ENCODE measurements at places on chromosomes 7 and 10.

DNA sequence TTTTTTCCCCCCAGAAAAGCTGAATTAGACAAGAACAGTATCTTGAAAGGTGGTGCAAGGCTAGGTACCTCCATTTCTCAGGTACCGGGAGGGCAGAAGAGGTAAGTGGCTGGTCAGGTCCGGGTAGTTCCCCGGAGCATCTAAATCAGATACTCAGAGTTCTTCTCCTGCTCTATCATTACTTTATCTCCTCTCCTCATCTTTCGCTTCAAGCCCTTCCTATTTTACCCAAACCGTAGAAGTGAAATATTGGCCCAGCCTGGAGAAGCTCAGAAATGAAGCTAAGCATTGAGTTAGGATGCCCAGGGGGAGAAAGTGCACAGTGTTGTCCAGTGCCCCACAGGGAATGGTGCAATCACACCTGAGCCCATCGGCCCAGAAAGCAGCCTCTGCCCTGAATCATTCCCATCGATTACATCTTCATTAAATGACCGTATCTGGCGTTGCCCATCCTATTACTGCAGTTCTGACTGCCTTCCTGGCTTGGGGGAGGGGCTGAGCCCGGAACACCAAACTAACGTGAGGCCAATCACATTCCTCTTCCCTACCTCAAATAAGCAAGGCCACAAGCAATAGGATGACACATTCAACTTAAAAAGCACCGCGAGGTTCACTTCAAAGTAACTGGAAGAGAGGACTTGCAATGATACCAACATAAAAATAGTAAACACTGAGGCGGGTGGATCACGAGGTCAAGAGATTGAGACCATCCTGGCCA, 116.5 kb downstream of the PRPF18 start:
- no peak for DNase-seq

GRCh38 chr7:155231941-155232340, 65.7 kb upstream of the INSIG1 start:
- DNase-seq, result no peak

DNA sequence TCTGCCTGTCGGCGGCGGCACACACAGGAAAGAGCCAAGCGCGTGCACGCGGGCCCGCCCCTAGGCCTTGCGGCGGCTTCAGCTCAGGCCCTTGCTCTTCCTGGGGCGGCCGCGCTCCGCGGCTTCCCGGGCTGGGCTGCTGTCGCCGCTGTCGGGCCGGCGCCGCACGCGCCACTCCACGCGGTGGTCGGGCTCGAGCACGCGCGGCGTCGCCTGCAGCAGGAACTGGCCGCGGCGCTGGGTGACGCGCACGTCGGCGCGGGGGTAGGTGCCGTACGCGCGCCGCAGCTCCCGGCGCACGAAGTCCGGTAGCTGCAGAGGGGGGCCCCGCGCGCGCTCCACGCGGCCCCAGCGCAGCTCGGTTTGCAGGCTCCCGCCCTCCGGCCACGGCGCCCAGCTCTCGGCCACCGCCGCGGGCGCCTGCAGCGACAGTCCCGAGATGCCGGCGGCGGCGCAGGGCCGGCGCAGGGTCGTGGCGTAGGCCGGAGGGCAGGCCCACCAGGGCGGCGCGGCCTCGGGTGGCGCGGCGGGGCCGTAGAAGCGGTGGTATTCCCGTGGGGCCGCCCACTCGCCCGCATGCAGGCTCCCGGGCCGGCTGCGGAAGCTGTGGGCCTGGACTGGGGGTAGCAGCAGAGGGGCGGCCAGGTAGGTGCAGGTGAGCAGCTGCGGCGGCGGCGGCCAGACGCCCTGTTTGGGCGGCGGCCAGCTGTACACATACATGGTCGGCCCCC, 804 bp downstream of the C10orf95 start:
- DNase-seq, result peak; percentile 64

DNA sequence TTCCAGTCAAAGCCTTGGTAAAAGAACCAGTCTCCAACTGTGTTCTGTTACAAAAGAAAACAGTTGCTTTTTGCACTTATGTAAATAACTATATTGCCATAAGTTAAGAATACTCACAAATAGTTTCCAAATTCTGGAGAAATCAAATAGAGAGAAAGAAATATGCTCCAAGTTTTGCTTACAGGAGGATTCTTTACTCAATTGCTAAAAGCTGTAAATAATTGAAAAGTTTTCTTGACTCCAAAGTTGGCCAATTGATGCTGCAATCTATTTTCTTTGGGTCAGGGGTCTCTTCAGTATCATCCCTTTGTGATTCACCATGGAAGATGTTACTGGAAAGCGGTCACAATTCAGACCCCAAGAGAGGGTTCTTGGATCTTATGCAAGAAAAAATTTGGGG, 36.0 kb downstream of the NEURL1 start:
- DNase-seq, result no peak

GRCh38 chr7:1062296-1063294, 18.2 kb downstream of the GPR146 start:
- DNase-seq, result no peak

DNA sequence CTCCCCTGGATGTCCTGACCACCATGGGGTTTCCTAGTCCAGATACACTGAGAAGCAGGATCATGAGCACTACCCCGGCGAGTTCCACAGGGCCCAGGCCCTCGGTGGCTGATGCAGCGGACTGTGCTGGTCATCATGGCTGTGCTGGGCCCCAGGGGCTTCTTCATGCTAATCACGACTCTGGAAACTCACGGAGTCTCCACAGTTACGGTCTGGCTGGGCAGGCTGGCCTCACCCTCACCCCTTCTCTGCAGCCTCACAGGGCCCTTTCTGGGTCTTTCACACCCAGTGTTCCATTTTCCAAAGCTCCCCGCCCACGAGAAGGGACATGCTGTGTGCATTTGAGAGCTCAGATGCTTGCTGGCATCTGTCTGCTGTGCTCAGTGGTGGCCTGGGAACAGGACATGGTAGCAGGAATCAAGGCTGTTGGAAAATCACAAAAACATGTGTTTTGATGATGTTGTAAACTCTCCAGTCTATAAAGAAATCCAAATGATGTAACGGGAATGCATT, 119.0 kb downstream of the PTPN20 start:
- no peak for DNase-seq

DNA sequence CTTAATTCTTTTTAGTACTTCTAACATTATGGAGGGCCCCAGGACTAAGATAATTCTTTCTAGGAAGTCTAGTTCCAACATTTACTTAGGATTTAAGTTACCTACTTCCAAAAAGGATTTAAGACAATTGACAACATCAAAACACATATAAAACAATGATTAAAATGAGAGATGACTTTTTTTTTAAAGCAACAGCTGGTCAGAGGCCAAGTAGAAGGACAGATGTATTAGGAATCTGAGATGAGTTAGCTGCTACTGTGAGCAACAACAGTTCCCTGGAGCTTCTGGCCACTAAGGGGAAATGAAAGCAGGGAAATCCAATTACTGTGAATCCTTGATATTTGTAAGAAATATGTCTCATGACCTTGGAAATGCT, 222.3 kb downstream of the PHTF2 start:
- no peak for DNase-seq

DNA sequence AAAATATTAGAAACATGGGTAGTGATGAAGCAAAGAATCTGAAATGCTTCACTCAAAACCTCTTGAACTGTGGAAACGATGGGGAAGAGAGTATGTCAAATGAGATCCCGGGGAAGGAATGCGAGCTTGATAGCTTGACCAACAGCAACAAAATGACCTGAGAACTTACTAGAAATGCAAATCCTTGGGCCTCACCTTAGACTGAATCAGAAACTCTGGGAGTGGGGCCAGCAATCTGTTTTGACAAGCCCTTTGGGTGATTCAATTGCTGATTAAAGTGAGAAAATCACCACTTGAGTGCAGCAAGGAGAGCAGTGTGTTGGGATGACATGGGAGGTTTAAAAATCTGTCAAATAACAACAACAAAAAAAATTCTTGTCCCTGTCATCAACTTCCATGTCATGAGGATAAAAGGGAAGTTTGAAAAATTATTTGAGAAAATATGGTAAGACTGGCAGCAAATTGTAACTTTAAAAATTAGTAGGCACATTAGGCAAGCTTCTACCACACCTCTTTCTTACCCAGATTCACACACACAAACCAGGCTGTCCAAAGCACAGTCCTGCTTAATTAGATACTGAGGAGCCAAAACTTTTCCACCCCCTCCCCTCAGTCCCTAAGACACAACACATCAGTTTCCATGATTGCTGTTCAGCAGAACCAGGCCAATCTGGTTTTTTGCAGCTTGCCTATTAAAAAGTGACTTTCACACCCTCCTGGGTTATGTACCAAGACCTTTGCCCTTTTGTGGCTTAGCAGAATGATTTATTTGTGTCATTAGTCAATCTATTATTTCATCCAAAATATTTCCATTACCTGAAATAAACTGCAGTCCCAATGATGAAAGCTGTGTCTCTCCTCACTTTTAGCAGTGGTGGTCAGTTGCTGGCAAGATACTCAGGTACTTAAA, 15.6 kb downstream of the CALCR start:
- DNase-seq, result no peak

DNA sequence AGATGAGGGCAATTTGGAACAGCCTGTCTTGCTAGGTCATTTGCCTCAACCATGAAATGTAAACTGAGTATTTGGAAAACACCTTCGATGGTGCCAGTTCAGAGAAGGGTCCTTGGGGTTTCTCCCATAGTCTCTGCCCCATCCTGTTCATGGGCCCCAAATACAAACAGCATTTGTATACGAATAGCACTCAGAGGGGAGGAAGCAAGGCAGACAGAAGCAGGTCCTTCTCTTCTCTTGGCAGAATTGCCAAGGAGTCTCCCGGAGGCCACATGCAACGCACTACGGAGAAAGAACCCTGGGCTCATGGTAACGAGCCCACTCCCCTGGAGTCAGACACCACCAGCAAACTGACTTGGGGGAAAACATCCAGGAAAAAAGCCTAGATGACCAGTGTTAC, 162.1 kb downstream of the RAB11FIP2 start:
- DNase-seq, result no peak

- DNase-seq, result no peak
These were observed 31.4 kb downstream of the CPXM2 start for GRCh38 chr10:123860209-123860608.

GRCh38 chr10:108544500-108545120, 1378.7 kb downstream of the XPNPEP1 start:
- DNase-seq, result no peak

DNA sequence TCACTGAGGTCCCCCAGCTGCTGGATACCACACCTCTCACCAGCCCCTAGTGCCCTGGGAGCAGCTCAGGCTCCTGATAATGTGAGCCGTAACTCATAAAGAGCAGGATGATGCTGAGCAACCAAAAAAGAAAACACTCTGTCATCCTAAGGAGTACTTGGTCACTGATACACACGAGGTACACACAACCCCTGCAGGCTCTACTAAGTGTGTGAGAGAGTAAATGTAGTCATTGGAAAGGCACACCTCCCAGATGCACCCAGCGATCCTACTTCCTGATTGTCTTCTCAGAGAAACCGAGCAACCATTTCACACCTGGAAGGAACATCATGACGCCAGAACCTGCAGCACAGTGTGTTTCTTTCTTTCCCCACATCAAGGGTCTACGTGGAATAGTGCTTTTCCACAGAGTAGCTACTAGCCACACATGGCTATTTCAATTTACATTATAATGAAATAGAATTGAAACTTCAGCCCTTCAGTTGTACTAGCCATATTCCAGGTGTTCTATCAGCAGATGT, 34.2 kb downstream of the FIGNL1 start:
- DNase-seq, result no peak

- DNase-seq, result no peak
These were observed 266.9 kb downstream of the BICC1 start for GRCh38 chr10:58779594-58779993.

DNA sequence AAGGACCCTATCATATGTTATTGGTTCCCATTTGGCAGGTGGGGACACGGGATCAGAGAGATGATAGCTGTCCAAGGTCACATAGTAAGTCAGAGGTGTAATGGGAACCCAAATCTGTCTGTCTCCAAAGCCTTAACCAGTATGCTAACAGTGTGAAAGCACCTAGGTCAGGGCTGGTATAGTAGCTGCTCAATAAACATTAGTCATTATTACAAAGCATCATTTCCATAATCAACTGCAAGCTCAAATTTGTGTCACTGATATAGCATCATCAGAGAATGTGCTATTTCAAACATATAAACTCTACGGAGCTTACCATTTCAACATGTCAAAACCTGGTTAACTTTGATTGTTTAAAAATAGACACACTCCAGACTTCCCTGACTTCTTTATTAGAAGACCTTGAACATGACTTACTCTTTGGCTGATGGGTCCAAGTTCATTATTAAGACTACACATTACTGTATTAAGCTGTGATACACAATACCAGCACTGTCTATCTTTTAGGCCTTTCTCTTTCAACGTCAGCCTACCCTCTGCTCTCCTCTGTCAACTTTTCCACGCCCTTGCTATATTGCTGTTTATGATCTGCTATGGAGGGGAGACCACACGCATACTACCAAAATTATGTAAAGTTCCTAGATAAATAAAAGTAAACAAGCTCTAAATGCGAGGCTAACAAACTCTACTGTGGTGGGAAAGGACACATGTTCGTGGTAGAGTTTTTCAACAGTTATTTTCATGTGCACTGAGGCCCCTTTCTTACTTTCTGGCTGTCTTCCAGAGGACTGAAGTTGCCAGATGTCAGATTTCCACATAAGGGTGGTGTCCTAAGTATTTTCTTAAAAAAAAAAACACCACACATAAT, 33.6 kb downstream of the DNMBP start:
- DNase-seq, result no peak

DNA sequence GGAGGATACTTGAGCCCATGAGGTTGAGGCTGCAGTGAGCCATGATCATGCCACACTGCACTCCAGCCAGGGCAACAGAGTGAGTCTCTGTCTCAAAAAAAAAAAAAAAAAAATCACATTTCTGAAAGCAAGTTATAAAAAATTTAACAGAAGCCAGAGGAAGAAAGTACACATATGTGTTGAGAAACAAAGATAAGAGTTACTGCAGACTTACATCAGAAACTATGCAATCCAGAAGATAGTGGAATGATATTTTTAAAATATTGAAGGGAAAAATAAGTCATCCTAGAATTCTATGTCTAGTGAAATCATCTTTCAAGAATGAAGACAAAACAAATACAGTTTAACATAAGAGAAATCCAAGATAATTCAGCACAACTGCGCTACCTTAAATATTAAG, 46.9 kb downstream of the ZNF518A start:
- no peak for DNase-seq

- DNase-seq, result no peak
These were observed 75.8 kb downstream of the MPLKIP start for GRCh38 chr7:40058636-40059035.

DNA sequence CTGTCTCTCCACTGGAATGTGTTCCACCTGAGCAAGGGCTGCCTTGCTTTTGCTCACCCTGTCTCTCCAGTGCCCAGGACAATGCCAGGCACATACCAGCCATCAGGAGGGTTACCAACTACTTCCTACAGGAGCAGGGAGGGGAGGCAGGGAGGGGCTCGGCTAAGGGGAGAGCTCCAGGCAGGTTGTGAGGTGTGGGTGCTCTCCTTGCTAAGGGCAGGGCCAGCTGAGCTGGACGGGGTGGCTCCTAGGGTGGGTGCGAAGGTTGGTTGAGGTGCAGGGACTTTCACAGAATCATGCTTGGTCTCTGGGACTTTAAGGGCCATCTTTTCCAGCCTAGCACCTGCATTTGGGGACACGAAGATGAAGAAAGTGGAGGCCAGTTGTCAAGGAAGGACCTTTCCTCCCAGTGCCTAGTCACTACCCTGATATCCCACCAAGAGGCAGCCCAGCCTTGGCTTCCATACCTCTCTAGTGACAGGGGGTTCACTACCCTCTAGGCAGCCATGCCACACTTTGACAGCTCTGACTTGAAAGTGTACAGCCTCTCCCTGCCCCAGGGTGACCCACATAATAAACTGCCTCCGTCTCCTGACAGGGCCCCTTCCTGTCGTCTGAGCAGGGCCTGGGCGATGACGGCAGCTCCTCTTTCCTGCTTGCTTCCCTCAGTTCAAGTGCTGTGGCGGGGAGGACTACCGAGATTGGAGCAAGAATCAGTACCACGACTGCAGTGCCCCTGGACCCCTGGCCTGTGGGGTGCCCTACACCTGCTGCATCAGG, 46.5 kb downstream of the TSPAN15 start:
- DNase-seq, result no peak

Data from caudate nucleus (tissue), 63 donors.